ENCODE measurements at places on chromosomes 3 and 15. TPM values are rescaled to one million over a fixed set of nuclear protein-coding genes. Genes with fewer than 3 reads are reported as not detected.

DNA sequence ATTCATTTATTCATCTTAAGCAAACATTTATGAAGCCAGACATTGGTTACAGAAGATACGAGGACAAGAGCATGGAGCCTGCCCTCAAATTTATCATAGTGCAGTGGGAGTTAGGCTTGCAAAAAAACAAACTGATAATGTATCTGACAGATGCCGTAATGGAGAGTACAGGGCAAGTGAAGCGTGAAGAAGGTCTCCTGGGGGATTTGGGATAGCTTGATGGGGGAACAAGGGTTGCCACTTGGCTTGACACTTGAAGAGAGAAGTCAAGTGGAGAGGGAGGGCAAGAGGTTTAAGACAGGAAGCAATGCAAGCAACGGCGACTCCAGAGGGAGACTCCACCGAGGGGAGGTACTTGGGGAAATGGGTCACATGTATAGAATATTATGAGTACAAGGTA, 129.3 kb downstream of the SSR3 start:
- H3K36me3 ChIP-seq: no peaks in the 10 kb centered on the region
- peaks cover 7% of the 10 kb centered on the region for H3K27me3 ChIP-seq
- no peak overlapping the region for H3K27ac ChIP-seq
- H3K4me1 ChIP-seq: no peaks in the 10 kb centered on the region
- no peak for DNase-seq

Gene ITIH1
- total RNA-seq: not detected

Gene CAMK2N2
- total RNA-seq: 0.23 TPM

GRCh38 chr3:197349368-197349767, 51.0 kb upstream of the DLG1 start:
- no peak overlapping the region for H3K4me3 ChIP-seq
- H3K36me3 ChIP-seq: no peaks in the 10 kb centered on the region
- no peaks in the 10 kb centered on the region for H3K4me1 ChIP-seq
- no peak overlapping the region for H3K27ac ChIP-seq

GRCh38 chr3:180040966-180041365, 4.2 kb upstream of the PEX5L start:
- H3K27me3 ChIP-seq: peaks cover 18% of the 10 kb centered on the region
- H3K4me3 ChIP-seq: no peak overlapping the region
- peaks cover 10% of the 10 kb centered on the region for H3K4me1 ChIP-seq
- H3K27ac ChIP-seq: no peak overlapping the region
- DNase-seq: no peak

- H3K27me3 ChIP-seq: no peaks in the 10 kb centered on the region
- H3K4me3 ChIP-seq: no peak overlapping the region
- H3K27ac ChIP-seq: no peak overlapping the region
- peaks cover 20% of the 10 kb centered on the region for H3K36me3 ChIP-seq
- DNase-seq: no peak
Observed at GRCh38 chr15:91871837-91872236, 18.3 kb downstream of the SLCO3A1 start.

DNA sequence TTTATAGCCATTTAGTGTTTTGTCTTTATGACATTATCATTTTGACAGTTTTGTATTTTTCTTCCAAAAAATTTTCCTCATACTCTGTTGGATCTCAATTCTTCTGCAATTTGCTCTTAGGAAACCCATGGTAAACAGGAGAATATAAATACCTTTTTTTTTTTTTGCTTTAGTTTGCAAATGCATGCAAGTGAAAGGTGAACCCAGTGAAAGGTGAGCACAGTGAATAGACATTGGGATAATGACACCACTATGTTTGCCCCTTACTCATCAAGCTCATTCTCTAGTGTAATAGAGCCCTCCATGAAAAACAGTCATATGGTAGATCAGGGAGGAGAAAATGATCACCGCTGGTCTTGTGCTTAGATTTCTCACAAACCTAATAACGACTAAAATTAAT, 59.0 kb upstream of the TRPC1 start:
- H3K4me3 ChIP-seq: no peak overlapping the region
- H3K36me3 ChIP-seq: no peaks in the 10 kb centered on the region
- no peaks in the 10 kb centered on the region for H3K27me3 ChIP-seq
- no peak overlapping the region for H3K27ac ChIP-seq
- H3K4me1 ChIP-seq: no peaks in the 10 kb centered on the region

DNA sequence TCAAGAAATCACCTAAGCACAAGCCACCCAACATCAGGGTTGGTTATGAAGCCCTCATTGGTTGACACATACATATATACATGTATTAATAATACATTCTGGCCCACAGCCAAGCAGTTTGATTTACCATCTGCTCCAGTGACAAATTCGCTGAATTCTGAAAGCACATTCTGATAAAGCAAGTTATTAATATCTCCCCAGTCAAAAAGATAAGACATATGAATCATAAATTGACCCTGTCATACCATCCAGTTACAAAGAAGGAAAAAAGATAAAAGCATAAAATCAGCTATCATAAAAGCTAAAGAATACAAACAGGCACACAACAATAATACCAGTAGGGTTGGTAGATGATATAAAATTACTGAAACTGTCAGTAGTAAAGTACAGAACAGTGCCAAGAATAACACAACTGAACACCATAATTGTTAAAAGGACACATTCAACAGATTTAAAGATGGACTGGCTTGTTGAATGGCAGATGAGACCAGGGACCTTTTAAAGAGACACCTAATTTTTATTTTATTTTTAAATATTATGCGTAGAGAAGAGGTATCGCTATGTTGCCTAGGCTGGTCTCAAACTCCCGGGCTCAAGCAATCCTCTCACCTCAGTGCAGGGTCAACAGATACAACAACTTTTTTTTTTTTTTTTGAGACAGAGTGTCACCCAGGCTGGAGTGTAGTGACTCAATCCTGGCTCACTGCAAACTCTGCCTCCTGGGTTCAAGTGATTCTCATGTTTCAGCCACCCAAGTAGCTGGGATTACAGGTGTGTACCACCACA, 7.7 kb downstream of the SNX4 start:
- peaks cover 65% of the 10 kb centered on the region for H3K36me3 ChIP-seq
- H3K27me3 ChIP-seq: no peaks in the 10 kb centered on the region
- no peak for DNase-seq
- peaks cover 23% of the 10 kb centered on the region for H3K4me1 ChIP-seq
- H3K4me3 ChIP-seq: no peak overlapping the region
- peak overlapping the region; percentile 3 for H3K27ac ChIP-seq

GRCh38 chr3:1832395-1832794, 266.3 kb upstream of the CNTN4 start:
- H3K36me3 ChIP-seq: no peaks in the 10 kb centered on the region
- H3K4me1 ChIP-seq: no peaks in the 10 kb centered on the region

GRCh38 chr3:39469945-39470344, 2.5 kb downstream of the MOBP start:
- H3K27ac ChIP-seq: no peak overlapping the region
- no peaks in the 10 kb centered on the region for H3K36me3 ChIP-seq
- H3K4me3 ChIP-seq: no peak overlapping the region
- peaks cover 40% of the 10 kb centered on the region for H3K27me3 ChIP-seq
- no peak for DNase-seq

- H3K36me3 ChIP-seq: peaks cover 4% of the 10 kb centered on the region
- H3K27ac ChIP-seq: no peak overlapping the region
- H3K4me1 ChIP-seq: peaks cover 2% of the 10 kb centered on the region
- peaks cover 9% of the 10 kb centered on the region for H3K27me3 ChIP-seq
- no peak overlapping the region for H3K4me3 ChIP-seq
Observed at GRCh38 chr3:31482493-31483200, 50.1 kb upstream of the STT3B start.

- peaks cover 4% of the 10 kb centered on the region for H3K4me1 ChIP-seq
- no peak for DNase-seq
- peaks cover 28% of the 10 kb centered on the region for H3K27me3 ChIP-seq
- no peak overlapping the region for H3K4me3 ChIP-seq
Observed at GRCh38 chr3:32901005-32901932, 50.2 kb upstream of the CCR4 start.

Gene PRR20G
- total RNA-seq: not detected

- H3K4me3 ChIP-seq: peak overlapping the region; percentile 63
- no peaks in the 10 kb centered on the region for H3K27me3 ChIP-seq
Observed at GRCh38 chr15:64622410-64623260, 152.8 kb downstream of the RBPMS2 start.

Gene C3orf49
- total RNA-seq: not detected
